ENCODE measurements at places on chromosomes 13 and 19.
A peak's percentile ranks its signal among the peaks of the same experiment; 100 is the strongest.

- no peak for DNase-seq
Observed at GRCh38 chr13:48319531-48320398, 16.2 kb downstream of the RB1 start.

DNA sequence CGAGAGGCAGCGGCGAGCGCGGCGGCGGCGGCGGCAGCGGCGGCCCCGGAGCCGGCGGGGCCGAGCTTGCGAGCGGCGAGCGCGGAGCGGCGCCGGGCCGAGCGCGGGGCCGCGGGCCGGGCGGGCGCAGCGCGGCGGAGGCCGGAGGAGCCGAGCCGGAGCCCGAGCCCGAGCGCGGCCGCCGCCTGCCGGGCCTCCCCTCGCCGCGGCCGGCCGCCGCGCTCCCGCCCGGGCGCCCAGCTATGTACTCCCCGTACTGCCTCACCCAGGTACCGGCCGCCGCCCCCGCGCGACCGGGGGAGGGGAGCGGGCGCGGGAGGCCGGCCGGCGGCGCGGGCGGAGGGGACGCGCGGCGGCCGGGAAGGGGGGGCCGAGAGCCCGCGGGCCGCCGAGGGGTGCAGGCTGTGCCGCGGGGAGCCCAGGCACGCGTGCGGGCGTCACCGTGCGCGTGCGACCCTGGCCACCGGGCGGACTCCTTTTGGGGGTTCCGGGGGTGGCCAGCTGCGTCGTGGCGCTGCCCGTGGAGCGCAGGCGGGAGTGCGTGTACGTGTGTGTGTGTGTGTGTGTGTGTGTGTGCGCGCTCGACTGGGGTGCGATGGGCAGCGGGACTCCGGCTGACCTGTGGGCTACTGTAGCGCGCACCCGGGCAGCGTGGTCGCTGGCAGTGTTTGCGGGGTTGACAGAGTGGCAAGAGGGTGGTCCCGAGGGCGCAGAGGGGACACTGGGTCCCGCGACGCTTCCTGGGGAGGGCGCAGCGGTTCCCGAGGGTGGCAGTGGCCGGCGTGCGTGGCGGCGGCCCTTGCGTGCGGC lies 526 bp downstream of the NFIX start:
- peak; percentile 45 for DNase-seq

DNA sequence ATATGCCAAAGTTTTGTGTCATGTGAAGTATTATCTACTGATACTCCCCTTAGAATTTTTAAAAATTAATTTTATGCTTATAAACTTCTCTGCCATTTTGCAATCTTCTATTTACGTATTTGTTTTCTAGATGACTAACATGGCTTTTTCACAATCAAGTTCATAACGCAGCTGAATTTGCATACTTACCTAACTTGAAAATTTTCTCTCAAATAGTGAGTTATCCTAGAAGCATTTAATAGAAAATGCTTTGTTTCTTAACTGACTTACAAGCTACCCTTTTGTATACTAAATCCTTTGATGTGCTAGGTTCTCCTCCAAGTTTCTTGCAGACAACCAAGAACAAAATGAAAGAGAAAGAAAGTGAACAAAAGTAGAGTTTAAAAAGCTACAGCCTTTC lies 683.5 kb downstream of the LIG4 start:
- DNase-seq, result no peak

GRCh38 chr19:54431255-54431838 lies 16.1 kb downstream of the TTYH1 start:
- DNase-seq, result no peak

All from HL-60 (cell line).